ENCODE measurements at places on chromosomes 3 and 15.

- no peak for DNase-seq
Measured at GRCh38 chr3:43762451-43762850, 71.7 kb downstream of the ABHD5 start.

DNA sequence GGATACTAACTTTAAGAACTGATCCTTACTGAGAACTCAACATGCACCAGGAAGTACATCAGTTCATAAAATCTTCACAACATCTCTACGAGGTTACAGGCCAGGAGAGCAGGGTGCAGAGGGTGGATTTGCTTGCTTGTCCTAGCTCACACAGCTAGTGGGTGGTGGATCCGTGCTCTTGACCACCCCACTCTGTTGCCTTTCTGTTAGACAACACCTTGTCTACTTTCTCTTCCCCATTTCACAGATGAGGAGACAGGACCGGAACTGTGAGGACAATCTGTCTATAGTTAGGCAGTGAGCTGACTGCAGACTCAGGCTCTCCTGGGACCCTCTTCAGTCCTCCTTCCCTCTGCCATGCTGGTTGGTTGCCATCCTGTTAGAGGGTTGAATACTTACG is 221.7 kb upstream of the TLE3 start:
- DNase-seq: no peak

- DNase-seq: no peak
Measured at GRCh38 chr15:41849861-41850260, 11.2 kb downstream of the PLA2G4B start.

GRCh38 chr3:56780936-56781335 is 20.8 kb downstream of the ARHGEF3 start:
- DNase-seq: no peak

GRCh38 chr3:30320392-30320791 is 286.0 kb upstream of the TGFBR2 start:
- DNase-seq: no peak

DNA sequence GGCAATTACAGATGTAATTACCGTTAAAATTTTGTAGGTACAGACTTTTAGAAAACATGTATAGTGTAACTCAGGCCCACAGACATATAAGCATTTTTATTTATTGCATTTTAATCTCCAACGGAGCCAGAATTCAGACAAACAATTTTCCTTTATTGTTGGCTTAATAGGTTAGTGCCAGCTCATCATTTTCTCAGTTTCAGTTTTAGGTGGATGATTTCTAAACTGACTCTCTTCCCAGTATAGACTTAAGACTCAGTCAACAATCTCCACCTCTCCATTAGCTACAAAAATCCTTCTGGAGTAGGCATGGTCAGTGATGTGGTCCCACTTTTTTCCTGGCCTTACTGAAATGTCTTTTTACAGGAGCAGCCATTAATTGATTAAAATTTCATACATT is 994.6 kb downstream of the TBL1XR1 start:
- no peak for DNase-seq

DNA sequence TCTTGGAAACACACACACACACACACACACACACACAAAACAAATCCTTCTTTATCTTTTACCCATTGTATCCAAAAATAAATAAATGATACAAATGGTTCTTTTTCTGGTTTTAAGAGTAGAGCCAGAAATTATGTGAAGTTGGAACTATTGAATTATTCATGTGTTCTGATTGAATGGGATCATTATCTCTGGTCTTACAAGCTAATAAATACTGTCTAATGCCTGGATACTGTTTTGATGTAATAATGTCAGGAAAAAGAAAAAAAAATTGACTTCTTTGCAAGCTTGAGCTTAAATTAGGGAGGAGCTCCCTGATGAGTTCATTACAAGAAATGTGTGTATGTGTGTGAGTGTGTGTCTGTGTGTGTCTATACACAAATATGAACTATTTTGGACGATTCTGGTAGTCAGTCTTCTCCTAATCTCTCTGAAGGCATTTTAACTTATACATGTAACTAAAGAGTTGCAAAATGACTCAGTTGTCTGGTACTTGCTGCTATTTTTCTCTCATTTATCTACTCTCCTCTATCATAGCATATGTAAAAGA is 507.2 kb upstream of the AGTR1 start:
- no peak for DNase-seq

DNA sequence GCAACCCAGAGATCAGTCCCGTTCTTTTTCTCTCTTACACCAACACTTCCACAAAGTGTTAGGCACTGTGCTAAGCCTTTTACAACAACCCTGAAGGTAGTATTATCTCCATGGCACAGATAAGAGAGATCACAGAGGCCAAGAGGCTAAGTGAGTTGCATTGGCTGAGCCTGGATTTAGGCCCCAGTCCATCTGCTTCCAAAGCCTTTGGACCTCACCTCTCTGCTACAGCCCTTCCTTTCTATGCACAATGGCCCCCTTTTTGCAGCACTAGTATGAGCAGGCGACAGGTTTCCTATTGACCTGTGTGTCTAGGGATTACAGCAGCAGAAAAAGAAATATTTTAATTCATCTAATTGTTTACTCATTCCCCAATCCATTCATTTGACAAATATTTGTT is 76.2 kb downstream of the CRYGS start:
- no peak for DNase-seq

DNA sequence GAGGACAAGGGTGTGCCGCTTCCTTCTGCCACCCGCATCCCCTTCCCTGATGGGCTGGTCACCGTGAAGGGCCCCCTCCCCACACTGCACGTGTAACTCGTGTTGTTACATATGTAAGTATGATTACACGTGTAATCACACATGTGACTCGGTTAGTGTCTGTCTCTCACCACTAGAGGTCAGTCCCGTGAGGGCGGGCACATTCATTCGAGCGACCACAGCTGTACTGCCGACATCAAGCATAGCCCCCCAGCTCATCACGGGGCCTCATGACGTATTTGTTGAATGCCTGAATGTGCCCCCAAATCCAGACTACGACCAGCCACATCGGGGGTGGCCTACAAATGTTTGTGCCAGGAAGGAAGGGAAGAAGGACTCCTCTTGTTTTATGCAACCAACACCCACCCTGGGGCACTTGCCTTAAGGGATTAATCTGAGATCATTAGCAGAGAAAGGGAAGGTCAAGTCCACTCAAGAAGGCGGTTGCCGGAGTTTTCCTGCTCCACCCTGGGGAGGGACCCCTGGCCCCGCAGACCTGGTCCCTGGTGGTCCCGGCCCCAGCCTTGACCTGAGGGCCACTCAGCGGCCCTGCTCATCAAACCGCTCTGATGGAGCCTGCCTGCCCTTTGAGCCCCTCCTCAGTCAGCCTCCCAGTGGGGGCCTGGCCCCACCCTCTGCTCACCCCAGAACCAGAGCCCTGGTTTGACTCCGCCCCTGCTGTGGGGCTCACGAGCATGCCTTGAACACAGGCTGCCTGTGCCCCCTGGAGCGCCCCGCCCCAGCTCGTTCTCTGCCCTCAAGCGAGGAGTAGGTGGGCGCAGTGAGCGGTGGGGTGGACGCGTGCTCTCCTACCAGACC is 52.8 kb downstream of the RGMA start:
- DNase-seq: no peak

DNA sequence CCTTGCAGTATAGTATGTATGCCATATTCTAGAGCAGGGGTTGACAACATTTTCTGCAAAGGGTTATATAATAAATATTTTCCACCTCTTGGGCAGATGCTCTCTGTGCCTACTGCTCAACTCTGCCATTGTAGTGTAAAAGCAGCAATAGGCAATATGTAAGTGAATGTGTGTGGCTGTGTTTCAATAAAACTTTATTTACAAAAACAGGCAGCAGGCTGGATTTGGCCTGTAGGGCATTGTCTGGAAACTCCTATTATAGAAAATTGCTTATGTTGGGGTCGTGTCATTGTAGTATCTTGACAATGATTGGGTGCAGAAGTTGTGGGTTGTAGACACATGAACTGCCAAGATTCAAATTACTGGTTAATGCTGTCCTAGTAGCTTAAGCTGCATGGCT is 153.6 kb upstream of the CNTN3 start:
- DNase-seq: no peak

DNA sequence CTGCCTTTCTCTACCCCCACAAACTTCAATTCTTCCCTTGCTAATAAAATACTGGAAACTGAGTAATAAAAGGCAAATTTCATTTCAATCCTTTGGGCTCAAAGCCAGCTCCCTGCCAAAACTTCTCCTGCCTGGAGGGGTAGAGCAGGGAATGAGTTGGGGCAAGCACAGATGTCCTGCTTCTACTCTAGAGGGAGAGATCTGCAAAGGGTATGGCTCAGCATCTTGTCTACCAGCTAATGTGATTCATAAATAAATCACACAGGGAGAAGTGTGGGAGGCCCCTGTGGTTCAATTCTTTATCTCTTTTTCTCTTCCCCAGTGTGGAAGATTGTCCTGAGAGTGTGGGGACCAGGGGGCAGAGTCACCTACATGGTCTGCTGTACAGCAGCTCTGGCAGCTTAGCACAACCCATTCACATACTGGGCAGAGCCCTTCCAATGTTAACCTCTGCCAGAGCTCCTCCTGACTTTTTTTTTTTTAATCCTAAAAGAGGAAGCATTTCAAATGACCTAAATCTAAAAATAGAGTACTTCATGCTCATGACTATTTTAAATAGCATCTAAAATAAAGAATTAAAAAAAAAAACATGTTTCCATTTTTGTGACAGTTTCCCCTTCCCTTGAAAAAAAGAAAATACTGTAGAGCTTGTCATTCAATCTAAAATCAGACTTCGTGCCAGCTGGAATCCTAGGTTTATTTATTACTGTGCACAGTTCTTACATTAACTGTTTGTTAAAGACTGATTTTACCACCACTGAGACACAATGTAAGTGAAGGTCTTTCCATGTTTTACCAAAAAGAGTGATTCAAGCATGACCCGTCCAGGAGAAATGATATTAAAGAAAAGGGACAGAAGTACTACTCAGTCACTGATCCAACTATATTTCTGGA is 1083.7 kb upstream of the CFAP20DC start:
- no peak for DNase-seq

Data from stimulated activated CD8-positive, alpha-beta memory T cell treated with anti-CD3 and anti-CD28 coated beads, Interleukin-4, amount 100 ng/mL, for 4 hours (primary cell).